Left renal pelvis (tissue), 4 donors: ENCODE measurements at places on chromosomes 12 and 14.

DNA sequence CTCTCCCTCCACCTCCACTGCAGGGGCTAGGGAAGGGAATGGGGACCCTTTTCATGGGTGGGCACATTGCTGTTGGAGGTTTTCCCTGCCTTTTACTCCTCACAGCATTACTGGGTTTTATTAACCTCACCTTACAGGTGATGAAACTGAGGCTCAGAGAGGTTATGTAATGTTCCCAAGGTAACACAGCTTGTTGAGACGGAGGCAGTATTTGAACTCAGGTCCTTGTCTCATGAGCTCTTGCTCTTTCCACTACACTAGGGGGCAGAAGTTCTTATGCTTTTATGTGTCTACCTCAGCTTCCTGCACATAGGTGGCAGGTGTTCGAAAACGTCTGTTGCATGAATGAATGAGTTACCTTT is 11.7 kb downstream of the CISTR start:
- no peak for DNase-seq

GRCh38 chr14:51576879-51577278 is 74.8 kb upstream of the FRMD6 start:
- no peak for DNase-seq

GRCh38 chr12:23559268-23559753 is 390.2 kb downstream of the SOX5 start:
- DNase-seq, result no peak

DNA sequence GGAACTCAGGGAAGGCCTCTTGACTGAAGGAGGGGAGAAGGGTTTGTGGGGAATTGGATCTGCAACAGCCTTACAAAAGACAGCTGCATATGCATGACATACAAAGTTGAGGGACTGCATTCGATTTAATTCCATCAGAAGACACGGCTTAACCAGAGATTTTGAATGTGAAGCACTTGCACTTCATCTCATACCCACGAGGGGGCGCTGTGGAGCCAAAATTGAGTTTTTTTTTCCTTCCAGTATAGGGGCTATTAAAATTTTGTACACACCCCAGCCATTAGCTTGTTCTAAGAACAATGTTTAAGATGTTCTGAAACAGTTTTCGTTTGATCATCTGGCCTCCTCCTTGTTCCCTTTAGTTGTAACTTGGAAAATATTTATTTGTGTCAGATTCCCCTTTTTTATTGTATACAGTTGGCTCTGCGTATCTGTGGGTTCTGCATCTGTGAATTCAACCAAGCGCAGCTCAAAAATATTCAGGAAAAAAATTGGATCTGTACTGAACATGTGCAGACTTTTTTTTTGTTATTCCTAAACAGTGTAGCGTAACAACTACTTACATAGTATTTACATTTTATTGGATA is 1.6 kb downstream of the SUDS3 start:
- no peak for DNase-seq

DNA sequence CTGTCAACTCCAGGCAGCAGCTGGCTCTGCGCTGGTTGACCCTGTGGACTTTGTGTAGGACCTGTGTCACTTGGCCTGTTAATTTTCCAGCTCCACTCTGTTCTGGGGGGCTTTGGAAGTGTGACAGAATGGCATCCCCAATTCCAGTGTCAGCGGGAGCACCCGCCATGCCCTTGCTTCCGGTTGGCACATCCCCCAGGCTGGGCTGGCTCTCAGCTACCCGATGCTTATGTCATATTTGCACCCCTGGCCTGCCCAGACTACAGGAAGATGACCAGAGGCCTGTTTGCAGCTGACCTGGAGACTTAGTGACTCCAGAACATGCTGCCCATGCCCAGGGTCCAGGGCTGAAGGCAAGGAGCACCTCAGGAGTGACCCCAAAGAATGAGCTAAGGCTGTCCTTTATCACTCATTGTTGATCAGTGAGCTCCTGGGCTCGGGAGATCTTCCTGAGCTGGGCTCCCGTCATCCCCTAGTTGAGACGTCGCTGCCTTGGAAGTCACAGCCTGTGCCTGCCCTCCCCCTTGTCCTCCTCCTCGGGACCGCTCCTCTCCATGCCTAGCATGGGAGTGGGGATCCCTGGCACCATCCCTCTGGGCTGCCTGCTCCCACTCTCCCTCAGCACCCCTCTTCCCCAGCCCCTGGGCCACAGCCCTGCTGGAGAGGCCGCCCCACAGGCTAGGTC is 163.4 kb upstream of the RTL1 start:
- no peak for DNase-seq

DNA sequence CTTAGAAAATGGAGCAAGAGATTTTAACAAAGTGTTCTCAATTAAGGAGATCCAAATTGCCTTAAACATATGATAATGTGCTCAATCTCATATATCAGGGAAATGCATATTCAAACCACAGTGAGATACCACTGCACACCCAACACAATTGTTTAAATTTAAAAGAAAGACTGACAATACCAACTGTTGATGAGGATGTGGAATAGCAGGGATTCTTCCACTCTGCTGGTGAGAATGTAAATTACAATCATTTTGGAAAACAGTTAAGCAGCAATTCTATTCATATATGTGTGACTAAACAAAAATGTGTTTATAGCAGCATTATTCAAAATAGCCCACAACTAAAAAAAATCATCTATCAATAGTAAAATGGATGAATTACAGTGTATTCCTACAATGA is 144.2 kb downstream of the KICS2 start:
- DNase-seq, result no peak

DNA sequence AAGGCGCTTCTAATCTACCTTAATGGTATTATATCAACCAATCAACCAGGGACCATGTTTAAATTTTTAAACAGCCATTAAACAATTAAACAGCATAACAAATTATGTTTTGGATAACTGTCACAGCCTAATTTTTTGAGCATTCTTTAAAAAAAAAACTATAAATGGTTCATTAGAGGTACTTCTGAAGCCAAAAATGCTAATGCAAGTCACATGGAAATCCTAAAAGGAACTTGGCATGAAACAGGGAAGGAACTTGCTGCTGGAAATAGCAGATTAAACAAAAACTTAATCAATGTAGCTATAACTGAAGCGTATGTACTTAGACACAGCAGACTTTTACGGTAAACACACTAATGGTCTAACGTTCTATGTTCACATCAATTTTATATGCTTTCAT is 190.2 kb upstream of the BTG1 start:
- DNase-seq, result no peak

DNA sequence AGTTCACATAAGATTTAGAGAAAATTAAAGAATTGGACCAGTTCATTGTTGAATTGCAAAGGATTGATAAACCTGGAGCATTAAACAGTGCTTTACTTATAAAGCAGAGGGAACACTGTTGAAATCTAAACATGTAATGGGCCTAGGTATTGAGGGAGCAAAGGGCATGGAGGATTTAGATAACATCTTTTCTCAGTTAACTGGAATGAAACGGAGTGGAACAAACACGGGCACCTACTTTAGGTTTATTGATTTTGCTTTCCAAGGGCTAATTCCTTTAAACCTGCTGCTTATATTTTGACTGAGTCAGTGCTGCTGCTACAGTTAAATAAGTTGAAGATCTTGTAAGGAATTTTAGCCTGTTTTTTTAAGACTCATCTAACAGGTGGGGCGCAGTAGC is 5.6 kb downstream of the EIF4B start:
- no peak for DNase-seq
